Fibroblast of skin of right quadriceps (primary cell): ENCODE measurements at places on chromosomes 6 and 20.

DNA sequence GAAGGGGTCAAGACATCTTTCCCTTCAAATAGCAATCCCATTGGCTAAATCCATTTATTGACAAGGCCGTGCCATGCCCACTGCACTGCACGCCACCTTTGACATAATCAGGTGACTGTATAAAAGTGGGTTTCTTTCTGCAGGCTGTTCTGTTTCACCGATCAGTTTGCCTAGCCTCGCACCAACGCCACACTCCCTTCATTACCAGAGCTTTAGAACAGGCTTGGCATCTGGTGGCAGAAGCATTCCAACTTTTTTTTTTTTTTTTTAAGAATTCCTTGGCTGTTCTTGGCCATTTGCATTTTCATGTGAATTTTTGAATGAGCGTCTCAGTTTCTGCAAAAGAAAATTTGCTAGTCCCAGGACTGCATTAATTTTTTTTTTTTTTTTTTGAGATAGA is 78.1 kb downstream of the PPP1R3G start:
- no peak for DNase-seq

GRCh38 chr6:70221715-70222438 is 81.0 kb downstream of the COL9A1 start:
- DNase-seq: no peak

- DNase-seq: no peak
These were observed 545.4 kb upstream of the FLRT3 start for GRCh38 chr20:14882846-14883245.

DNA sequence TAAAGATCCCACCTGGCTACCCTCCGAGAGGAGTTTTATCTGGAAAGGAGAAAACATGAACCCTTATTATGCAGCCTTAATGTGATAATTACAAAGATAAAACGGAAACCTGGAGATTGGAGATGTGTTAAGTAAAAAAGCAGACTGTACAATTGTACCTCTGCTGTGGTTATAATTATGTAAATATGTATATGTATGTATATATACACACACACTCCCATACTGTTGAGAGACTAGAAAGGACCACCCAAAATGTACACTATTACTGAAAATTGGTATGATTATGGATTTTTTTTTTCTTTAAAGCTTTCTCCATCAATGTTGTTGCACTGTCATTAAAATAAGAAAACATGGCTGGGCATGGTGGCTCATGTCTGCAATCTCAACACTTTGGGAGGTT is 72.1 kb upstream of the BCLAF1 start:
- no peak for DNase-seq

DNA sequence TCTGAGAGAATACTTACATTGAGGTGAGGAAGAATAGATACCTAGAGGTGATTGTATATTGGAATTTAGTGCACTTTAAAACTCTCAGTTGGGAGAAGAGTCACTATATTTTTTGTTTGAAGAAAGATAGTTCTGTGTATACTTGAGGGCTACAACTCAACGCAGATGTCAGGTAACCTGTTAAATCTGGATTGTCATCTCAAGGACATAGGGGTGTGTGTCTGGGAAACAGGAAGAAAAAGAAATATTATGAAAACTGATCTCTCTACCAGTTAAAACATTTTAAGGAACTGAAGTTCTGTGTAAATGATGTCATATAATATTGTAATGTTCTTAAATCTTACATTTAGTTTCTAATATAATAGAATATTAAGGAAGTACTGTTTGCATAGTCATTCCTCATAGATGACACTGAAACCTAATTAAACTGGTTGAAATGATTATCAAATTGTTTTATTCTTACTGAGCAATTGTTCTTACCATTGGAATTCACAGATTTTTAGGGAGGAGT is 86.2 kb downstream of the SMAP1 start:
- no peak for DNase-seq

DNA sequence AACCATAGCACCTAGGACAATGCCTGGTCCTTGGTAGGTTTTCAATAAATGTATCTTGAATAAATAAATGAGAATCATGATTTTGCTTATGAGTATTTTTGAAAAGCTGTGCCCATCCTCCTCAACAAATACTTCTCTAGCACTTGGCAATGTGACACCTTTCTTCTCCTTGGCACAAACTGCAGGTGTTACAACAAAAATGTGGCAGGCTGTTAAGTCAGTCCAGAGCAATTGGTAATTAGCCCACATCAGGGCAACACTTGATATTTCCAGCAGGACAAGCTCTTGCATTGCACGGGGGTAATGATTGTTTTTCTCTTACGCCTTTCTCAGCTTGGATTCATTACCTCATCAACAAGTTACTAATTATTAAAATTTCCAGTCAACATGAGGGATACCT is 31.6 kb upstream of the SNX9 start:
- no peak for DNase-seq

DNA sequence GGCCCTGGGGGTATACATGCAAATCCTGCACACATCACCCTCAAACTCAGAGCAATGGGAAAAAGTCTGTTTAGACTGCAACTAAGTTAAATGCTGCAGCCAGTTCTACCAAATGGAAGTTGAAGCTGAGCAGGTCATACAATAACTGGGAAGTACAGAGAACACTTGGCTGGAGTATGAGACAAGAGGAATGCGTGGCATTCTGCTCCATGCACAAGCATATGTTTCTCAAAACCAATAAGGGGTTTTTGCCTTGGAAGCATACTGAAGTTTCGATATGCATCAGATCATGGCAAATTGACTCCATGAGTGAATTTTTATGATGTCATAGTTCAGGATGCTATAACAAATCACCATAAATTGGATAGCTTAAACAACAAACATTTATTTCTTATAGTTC is 193.8 kb downstream of the COL12A1 start:
- peak; percentile 21 for DNase-seq

GRCh38 chr6:134309227-134309626 is 8.7 kb downstream of the SGK1 start:
- DNase-seq: no peak

GRCh38 chr20:57108742-57109570 is 157.5 kb downstream of the BMP7 start:
- no peak for DNase-seq

- DNase-seq: no peak
These were observed 114.2 kb downstream of the LAMP5 start for GRCh38 chr20:9628589-9628988.

DNA sequence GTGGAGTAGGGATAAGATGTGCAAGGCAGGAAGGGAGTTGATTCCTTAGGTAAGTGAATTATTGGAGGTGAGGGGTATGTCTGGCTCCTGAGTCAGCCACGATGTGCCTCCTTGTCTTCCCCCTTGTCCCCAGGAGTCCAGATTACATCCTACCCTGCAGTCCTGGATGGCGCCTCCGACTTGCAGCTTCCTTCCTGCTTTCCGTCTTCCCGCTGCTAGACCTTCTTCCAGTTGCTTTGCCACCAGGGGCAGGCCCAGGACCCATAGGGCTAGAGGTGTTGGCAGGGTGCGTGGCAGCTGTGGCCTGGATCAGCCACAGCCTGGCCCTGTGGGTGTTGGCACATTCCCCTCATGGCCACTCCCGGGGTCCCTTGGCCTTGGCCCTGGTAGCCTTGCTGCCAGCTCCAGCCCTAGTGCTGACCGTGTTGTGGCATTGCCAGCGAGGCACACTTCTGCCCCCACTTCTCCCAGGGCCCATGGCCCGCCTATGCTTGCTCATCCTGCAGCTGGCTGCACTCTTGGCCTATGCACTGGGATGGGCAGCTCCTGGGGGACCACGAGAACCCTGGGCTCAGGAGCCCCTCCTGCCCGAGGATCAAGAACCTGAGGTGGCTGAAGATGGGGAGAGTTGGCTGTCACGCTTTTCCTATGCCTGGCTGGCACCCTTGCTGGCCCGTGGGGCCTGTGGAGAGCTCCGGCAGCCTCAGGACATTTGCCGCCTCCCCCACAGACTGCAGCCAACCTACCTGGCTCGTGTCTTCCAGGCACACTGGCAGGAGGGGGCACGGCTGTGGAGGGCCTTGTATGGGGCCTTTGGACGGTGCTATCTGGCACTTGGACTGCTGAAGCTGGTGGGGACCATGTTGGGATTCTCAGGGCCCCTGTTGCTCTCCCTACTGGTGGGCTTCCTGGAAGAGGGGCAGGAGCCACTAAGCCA is 4.9 kb downstream of the ABCC10 start:
- no peak for DNase-seq

DNA sequence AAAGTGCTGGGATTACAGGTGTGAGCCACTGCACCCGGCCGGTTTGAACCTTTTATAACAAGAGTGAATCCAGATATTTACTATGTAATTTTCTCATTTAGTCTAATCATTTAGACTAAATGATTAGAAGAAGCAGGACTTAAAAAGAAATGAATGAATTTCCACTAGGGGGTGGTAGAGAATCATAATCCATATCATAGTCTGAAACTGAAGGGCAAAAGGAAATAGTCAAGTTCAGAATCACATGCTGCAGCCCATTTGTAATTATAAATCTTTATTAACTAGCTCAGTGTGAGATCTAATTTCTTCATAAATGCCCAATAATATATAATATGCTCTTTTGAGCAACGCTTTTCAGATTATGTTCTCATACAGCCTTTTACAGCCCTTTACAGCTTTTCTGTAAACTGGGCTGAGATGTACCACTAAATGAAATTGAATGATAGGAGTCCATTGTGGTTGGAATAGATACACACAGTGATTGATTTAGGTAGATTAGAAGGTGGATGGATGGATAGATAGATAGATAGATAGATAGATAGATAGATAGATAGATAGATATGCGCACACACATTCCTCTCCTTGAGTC is 31.8 kb downstream of the PSMB9 start:
- DNase-seq: peak; percentile 70

DNA sequence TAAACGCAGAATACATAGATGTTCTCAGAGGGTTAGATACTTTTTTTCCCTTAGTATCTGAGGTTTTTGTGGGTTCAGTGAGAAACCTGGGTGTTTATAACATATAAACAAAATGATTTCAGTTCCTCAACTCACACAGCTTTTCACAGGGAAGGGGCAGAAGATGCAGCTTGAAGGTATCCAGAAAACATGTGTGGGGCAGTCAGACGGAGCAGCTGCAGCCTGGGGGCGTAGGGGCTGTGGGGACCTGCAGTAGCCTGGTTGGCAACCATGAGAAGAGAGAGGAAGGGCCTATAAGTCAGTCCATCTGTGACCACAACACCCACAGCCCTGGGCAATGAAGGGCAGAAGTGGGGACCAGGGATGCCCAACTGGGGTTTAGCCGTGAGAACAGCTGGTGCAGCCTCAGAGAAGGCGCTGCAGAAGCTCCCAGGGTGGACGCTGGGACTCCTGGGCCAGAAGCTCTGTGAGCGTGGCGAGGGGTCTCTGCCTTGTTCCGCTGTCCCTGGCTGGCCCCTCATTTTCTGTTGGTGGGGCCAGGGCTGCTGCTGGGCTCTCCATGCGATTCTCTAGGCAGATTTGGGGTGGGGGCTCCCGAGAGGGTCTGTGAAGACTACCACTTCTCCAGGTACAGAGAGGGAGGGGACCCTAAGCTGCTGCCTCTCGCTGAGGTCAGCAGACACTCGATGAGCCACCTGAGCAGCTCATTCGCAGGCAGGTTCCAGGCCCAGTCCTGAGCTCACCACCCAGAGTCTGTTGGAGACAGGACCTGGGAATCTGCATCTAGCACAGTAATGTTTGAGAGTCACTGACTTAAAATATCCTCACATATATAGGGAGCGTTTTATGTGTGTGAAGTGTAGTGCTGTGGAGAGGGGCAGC is 181.2 kb downstream of the ZDHHC14 start:
- no peak for DNase-seq

GRCh38 chr6:157144859-157145568 is 178.3 kb downstream of the TMEM242 start:
- no peak for DNase-seq

GRCh38 chr6:14026831-14027539 is 90.6 kb upstream of the CD83 start:
- peak; percentile 26 for DNase-seq

- DNase-seq: no peak
These were observed 400.8 kb upstream of the HSF2 start for GRCh38 chr6:121998631-121999030.

GRCh38 chr6:46985943-46986342 is 56.2 kb downstream of the ADGRF1 start:
- no peak for DNase-seq

GRCh38 chr6:115706324-115706723 is 354.4 kb downstream of the FRK start:
- no peak for DNase-seq

DNA sequence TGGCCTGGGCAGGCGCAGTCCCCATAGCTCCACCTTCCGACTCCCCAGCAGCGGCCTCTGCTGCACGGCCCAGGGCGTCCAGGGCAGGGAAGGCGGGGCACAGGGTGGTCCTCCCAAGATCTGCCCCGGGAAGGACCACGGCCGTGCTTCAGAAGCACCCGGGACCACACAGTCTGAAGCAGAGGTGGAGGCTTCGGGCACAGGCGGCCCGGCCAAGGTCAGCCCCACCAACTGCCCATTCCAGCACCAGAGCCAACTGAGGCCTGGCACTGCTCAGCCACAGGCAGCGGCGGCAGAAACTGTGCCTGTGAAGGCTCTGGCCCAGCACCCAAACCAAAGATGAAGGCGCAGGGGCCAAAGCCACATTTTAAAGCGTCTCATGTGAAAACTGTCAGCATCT is 20.6 kb downstream of the KCNQ2 start:
- no peak for DNase-seq

DNA sequence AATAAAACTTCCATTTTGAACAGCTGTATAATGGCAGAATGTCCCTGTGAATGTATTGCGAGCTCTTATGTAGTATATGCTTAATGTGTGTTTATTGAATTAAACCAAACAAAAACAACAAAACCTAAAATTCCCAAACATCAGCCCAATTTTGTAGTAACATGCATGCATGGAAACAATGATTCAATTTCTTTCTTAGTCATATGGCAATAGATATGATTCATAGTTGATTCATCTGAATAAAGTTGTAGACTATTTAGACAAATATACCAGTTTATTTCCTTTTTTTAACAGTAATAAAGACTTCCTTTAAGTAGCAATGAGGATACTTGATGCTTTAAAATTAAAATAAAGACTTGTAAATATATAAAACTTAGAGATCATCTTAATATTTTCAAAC is 670.6 kb downstream of the CD109 start:
- DNase-seq: peak; percentile 22

GRCh38 chr6:158654498-158654897 is 4.6 kb downstream of the SYTL3 start:
- peak; percentile 87 for DNase-seq
